Nephron progenitor cell (in vitro differentiated cells): ENCODE measurements at places on chromosomes 6 and 20.
A peak's percentile ranks its signal among the peaks of the same experiment; 100 is the strongest.

DNA sequence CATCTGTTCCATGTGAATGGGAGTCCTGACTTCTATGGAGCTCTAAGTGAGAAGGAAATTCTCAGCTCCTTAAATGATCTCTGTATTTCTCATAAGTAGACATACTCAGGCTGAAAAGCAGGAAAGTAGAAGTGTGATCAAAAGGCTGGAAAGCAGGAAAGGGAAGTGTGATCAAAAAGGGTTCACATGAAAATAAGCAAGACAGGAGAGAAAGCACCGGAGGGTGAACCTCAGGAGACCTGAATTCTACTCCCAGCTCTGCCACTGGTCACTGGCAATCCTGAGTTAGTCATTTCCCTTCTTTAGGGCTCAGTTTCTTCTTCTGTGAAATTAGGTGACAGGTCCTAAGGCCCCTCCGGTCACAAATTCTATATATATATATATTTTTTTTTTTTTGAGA, 55.5 kb upstream of the TRERF1 start:
- DNase-seq: no peak

- no peak for DNase-seq
Measured at GRCh38 chr20:17726902-17727301, 27.1 kb downstream of the BANF2 start.

- DNase-seq: peak; percentile 64
Measured at GRCh38 chr6:166707045-166707444, 80.0 kb upstream of the RPS6KA2 start.

DNA sequence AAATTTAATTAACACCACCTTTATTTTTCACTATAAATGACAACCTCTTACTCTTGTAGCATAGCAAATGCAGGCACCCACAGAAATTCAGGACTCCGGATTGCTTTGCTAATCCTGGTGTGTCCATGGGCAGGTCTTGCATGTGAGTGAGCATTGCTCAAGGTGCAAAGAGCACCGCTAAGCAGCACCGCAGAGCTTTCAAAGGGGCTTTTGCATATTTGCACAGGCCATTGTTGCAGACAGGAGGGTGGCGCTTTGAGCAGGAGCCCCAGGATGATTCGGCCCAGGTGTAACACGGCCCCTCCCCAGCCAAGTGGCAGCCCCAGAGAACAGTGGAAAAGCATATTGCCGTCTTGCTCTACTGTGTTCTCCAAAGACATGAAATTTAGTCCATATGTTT, 293.2 kb downstream of the NRN1 start:
- no peak for DNase-seq

DNA sequence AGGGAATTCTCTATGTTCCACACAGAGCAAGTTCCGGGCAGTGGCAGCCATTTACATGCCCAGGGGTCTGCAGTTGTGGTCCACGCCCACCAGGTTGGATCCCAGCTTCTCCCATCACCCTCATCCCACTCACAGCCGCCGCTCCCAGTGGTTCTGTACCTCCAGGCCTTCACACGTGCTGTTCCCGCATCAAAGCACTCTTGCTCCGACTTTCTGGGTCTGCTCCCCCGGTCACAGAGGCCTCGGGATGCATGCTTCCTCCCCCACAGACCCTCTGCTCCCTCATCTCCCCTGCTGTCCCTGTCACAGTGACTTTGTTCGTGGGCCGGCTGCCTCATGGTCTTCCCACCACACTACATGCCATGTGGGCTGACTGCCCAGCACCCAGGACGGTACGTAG, 332.5 kb downstream of the TAF4 start:
- no peak for DNase-seq

DNA sequence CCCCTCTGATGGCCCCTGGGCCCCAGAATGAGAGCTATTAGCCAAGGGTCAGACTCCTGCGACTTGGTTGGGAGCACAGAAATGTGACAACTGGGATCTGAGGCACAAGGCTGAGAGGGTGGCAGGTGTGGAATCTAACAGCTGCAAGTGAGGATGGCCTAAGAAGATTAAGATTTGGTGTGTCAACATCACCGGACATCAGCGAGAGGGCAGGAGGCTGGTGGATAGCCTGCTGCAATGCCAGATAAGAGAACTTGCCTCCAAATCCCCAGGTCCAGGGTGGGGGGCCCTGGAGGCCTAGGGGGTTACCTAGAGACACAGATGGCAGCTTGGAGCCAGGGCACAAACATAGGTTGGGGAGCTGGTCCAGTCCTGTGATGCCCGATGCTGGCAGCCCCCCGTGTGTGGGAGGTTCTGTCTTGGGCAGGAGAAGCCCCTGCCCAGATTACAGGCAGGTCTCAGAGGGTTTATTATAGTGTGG, 155.8 kb downstream of the GRM4 start:
- no peak for DNase-seq

DNA sequence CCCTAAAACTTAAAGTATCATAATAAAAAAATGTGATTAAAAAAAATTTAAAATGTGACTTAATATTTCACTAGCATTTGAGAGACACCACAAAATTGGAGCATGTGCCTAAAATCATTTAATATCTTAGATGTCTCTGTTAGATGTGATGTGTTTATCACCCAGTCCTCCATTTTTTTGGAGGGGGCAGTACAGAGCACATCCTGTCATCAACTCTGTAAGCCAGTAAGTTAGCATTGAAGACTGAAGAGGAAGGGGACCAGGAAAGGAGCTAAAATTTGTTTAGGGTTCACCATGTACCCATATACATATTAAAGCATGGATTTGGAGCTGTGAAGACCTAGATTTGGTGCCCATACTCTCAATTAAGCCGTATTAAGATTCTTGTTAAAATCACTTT, 30.7 kb upstream of the ADIG start:
- DNase-seq: no peak
